T-helper 9 cell (primary cell): ENCODE measurements at places on chromosomes 5 and 9.

GRCh38 chr5:59555596-59555995 is 337.9 kb downstream of the PDE4D start:
- DNase-seq, result no peak

- DNase-seq, result no peak
These were observed 48.1 kb upstream of the CLPTM1L start for GRCh38 chr5:1392801-1393565.

DNA sequence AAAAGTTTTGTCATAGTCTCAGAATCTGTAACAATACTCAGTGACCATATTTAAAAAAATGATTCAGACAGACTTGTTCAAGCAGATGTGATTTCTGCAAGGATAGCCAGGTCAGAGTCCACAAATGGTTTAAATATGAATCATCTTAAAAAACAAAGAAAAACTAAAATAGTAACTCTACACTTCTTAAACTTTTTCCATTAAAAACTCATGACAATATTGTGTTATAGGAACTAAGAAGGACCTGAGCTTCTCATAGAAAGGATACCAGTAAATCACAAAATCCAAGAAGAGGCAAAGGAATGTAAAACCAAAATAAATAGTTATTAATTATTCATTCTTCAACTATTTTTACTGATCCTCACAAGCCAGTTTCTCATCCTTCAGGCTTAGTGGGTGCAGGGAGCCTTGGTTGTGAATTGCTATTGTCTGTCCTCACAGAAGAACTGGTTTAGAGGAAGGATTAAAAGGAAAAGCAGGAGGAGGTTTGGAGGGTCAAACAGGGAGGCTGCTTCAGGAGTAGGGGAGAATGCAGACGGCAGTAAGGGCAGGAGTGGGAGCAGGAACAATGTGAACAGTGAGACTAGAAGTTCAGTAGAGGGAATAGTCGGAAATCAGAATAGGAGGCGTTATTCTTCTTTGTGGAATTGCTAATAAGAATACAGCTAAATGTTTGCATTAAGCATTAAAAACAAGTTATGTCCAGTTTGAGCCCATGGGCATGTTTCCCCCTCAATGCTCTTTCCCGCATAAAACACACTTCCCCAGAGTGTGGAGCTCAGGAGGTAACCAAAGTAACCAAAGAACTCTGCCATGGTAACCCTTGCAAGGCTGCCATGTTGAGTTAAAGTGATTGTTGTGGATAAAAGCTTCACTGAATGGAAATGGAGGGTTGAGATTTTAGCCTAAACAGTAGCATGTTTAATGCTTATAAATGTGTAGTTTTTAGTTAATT is 110.7 kb downstream of the CCDC192 start:
- DNase-seq, result no peak

GRCh38 chr9:36163049-36163785 is 6.0 kb upstream of the CCIN start:
- DNase-seq, result no peak

- DNase-seq, result no peak
These were observed 7.4 kb upstream of the PPP3R2 start for GRCh38 chr9:101601904-101602765.

- DNase-seq, result no peak
These were observed 84.5 kb downstream of the TTLL11 start for GRCh38 chr9:122008559-122008958.

DNA sequence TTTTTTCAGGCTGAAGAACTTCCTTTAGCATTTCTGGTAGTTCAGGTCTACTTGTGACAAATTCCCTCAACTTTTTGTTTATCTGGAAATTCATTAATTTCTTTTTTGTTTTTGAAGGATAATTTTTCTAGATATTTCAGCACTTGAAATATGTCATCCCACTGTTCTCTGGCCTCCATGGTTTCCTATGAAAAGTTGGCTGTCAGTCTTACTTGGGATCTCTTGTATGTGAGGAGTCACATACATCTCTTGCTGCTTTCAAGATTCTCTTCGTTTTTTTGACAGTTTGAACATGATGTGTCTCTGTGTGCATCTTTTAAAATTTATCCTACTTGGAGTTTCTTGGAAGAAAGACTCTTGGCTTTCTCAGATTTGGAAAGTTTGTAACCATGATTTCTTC is 79.5 kb downstream of the RIC1 start:
- no peak for DNase-seq

DNA sequence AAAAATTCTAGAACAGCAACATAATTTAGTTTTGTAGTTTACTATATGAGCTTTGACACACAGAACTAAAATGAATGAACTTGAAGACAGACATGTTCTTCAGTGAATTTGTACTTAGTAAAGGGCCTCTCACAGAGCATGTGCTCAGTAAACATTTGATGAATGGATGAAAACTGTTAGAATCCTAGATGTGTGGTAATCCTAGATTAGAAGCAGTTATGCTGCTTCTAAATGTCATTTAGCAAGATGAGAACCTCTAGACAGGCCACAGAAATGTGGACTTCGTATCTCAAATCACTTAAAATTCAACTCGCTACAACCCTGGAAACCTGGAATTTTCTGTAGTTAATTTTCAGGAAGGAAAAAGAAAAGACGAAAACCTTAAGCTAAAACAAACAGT is 8.5 kb downstream of the GOLPH3 start:
- no peak for DNase-seq

DNA sequence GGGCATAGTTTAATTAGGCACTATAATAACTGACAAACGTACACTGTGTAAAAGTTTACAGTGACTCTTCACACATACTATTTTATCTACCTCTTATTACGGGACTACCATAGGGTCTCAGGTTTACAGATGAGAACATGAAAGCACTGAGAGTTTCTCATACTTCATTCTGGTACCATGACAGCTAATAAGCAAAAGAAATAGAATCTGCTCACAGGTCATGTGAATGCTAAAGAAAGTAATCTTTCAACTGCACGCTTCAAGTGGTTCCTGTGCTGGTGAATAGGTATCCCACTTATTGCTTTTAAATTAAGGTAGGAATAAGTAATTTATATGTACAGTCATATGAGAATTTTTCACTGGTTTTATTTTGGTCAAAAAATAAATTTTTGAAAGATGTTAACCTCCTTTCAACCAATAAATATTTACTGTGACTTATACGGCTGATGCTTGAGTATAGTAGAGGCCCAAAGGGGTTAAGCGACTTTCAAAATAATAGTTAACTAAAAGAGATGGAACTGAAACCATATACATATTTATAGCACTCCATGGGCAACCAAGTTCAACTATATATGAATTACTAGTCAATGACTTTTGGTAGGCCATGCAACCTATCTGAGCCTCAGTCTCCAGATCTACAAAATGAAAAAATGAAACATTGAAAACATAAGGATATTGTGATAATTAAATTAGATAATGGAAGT is 8.1 kb downstream of the CDKN2A start:
- no peak for DNase-seq

DNA sequence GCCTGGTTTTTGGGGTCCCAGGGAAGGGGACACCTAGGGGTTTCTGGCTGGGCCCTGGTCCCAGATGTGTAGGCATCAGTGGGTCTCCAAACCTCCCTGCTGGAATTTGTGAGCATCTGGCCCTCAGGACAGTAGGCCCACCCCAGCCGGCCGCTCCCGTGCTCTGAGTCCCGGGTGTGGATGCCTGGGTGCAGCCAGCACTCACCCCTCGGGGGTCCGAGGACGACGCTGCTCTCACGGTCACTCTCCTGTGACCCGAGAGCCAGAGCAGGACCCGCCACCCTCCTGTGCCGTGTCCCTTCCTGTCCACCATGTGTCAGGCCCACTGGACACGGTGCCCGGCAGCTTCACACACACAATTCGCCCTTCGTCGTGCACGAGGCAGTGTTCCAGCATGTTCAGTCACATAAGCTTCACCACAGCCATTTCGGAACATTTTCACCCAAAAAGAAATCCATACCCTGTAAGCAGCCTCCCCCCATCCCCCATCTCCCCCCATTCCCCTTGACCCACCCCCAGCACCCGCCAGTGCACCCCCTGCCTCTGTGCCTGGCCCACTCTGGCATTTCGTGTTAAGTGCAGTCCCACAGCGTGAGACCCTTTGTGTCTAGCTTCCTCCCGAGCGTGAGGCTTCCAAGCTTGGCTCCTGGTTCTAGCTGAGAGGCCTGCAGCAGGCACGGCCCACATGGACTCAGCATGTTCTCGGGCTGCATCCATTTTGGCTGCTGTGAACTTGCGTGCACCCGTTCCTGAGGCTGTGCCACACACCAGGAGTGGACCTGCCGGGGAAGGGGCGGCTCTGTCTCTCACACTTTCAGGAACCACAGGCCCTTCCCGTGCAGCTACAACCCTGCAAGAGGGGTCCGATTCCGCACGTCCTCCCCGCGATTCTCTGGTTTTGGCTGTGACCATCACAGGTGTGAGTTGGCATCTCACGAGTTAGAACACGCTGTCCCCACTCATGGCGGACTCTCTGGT is 40.5 kb downstream of the NKD2 start:
- DNase-seq, result no peak

- DNase-seq, result no peak
These were observed 514 bp downstream of the SOHLH1 start for GRCh38 chr9:135698767-135699166.

GRCh38 chr9:35333551-35333950 is 156.4 kb upstream of the RUSC2 start:
- DNase-seq, result no peak

DNA sequence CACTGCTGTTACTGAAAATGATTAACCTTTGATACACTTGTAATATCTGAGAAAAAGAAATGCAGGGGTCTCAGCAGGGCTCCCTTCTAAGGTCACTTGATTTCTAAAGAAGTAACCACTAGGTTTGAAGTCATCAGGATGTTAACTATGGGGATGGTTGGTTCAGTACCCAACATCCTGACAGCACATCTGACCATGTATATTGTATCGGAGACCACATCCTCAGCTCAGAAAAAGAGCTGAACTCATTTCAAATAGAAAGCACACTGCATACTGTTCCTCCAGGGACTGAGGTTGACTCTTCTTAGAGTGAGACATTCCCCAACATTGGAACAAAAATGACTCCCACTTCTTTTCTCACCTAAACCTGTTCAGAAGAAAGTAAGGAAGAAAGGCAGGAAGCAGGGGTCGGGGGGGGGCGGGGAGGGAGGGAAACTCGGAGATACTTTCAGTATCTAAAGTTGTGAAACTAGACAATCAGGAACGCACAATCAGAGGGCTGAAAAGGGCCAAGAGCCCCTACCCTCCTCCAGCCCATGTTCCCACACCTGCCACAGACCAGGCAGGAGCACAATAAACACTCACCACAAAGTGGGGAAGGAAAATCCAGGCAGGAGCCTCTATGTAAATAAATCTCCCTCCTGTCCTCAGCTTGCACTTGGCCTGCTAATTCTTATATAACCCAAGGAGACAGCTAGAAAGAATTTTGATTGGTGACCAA is 730 bp upstream of the GZMA start:
- DNase-seq, result no peak

DNA sequence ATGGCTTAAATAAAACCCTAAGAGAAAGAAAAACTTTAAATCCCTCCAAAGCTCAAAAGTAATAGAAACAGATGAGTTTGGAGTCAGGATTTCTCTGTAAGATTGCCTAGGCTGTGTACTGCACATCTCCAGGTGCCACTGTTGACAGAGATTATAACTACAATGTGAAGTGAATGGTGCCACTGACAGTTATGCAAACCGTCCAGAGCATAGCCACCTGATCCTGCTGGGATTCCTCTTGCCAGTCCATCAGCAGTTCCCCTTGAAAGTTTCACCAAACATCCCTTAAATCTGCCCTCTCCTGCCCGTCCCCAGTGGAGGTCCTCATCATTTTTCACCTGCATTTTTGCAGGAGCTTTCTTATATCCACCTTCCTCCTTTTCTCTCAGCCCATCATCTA is 42.5 kb downstream of the FXN start:
- no peak for DNase-seq

GRCh38 chr5:154141745-154142221 is 48.8 kb upstream of the GALNT10 start:
- no peak for DNase-seq

- DNase-seq, result no peak
These were observed 123.3 kb downstream of the ST8SIA4 start for GRCh38 chr5:100779669-100780375.

DNA sequence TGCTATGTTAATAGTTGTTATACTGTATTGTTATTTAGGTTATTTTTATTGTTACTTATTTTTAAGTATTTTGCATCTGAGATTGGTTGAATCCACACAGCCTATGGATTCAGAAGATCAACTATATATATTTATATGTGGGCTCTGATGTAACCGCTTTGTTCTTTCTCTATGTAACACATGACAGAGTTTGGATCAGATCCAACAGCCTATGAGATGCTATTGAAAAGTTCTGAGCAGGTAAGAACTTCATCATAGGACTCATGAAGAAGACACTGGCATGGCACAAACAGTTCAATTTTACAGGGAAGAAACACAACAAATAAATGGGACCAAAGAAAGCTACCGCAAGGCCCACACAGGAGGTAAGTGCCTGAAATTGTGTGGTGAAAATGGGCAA is 93.4 kb downstream of the GNAQ start:
- DNase-seq, result no peak

- no peak for DNase-seq
These were observed 20.5 kb upstream of the RPS23 start for GRCh38 chr5:82298668-82299067.

DNA sequence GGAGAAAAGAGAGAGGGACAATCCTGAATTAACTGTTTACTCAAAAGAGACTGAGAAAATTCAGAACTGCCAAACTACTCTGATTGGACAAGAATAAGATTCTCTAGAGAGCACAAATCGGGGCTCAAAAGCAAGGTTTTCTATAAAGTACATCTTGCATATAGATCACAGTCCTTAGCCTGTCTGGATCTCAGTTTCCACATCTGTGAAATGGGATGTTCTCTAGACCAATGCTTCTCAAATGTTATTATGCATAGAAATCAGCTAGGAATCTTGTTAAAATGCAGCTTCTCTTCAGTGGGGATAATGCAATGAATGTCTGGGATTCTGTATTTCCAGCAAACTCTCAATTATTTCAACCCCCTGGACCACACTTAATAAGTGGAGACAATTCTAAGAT is 231.6 kb downstream of the ESM1 start:
- DNase-seq, result no peak

DNA sequence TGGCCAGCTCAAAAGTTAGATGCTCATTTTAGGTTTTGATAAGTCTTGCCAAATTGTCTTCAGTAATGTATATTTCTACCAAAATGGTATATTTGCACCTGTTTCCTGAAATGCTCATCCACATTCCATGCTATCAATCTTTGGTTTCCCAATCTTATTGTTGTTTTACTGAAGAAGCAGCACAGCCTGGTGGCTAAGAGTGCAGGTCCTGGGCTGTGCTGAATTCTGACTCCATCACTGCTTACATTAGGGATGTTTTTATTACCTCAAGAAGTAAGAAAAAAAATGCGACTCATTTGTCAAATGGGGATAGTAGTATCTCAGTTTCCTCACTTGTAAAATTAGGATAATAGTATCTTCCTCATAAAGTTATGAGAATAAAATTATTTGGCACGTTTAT is 13.6 kb upstream of the S100Z start:
- DNase-seq, result no peak
